ENCODE measurements at places on chromosomes 5 and 9.

GRCh38 chr5:104018299-104018698 is 455.7 kb upstream of the NUDT12 start:
- DNase-seq = no peak

DNA sequence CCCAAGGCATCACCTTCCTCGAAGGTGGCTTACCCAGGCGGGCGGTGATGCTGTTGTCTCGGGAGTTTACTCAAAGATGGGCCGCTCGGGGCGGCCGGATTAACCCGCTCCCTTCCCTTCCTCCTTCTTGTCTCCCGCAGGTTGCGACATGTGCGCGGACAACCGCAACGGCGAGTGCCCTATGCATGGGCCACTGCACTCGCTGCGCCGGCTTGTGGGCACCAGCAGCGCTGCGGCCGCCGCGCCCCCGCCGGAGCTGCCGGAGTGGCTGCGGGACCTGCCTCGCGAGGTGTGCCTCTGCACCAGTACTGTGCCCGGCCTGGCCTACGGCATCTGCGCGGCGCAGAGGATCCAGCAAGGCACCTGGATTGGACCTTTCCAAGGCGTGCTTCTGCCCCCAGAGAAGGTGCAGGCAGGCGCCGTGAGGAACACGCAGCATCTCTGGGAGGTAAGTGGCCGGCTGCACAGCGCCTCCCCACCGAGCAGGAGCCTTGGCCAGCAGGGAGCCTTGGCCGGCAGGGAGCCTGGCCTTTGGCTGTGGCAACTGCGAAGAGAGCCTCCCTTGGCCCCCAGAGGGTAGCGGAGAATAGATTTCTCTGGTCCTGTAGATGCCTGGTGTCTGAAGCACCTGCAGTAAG is 10.6 kb downstream of the PRDM6 start:
- DNase-seq = no peak

GRCh38 chr5:132915681-132916080 is 42.2 kb downstream of the LEAP2 start:
- DNase-seq = no peak

GRCh38 chr5:1374030-1374678 is 29.3 kb upstream of the CLPTM1L start:
- DNase-seq = no peak

- no peak for DNase-seq
Measured at GRCh38 chr9:19269582-19269981, 39.1 kb downstream of the DENND4C start.

GRCh38 chr5:62340392-62340791 is 34.4 kb downstream of the KIF2A start:
- DNase-seq = no peak

- DNase-seq = no peak
Measured at GRCh38 chr5:160619381-160619780, 197.7 kb downstream of the PTTG1 start.

- no peak for DNase-seq
Measured at GRCh38 chr5:17132444-17133083, 84.9 kb upstream of the BASP1 start.

- no peak for DNase-seq
Measured at GRCh38 chr5:77139001-77139400, 51.9 kb upstream of the ZBED3 start.

DNA sequence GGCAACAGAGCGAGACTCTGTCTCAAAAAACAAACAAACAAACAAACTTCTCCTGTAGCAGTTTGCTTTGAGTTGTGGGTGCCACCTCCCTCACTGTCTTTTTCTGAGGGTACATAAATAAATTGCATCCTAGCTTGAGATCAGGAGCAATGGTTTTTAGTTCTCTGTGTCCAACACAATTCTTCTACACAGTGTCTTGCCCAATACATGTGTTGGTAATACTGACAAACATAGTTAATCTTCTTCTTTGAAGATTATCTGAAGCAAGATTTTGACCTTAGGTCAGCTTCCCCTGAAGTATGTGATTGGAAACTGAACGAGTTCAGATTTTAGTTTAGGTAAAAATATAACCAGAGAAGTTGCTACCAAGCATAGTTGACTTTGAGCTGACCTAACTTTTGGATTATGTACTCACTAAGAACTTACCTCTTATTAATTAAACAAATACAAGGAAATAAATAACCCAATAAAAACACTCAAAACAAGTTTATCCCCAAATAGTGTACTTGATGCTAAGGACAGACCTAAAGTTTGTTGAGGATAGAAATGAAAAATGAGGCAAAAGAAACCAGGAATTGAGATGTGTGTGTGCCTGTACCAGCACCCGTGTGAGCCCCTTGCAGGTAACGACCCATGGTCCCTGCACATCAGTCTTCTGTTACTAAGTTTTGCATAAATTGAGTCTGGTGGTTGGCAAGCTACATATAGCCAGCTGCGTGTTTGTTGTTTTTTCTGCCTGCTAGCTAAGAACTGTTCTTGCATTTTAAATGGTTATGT is 16.2 kb downstream of the TJP2 start:
- DNase-seq = no peak

- no peak for DNase-seq
Measured at GRCh38 chr5:62494772-62495171, 82.2 kb downstream of the IPO11 start.

DNA sequence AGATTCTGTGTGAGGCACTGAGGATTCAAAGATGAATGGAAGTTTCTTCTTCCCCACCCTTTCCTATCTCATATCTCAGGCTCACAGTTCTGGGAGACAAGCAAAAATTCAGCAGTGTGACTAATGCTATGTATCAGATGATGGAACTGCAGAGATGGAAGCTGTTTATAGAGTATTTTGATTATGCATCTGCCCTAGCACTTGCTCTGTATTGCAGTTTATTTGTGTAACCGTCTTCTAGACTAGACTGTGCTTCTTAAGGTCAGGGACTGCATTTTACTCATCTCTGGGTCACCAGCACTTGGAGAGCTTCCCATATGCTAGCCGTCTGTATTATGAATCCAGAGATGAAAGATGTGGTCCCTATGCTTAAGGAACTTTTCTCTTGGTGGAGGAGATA is 12.6 kb downstream of the CAVIN4 start:
- no peak for DNase-seq
